NCI-H2081 treated with DMSO at 0.1 percent for 48 hours (cell line): ENCODE measurements at places on chromosomes 5 and 9.

DNA sequence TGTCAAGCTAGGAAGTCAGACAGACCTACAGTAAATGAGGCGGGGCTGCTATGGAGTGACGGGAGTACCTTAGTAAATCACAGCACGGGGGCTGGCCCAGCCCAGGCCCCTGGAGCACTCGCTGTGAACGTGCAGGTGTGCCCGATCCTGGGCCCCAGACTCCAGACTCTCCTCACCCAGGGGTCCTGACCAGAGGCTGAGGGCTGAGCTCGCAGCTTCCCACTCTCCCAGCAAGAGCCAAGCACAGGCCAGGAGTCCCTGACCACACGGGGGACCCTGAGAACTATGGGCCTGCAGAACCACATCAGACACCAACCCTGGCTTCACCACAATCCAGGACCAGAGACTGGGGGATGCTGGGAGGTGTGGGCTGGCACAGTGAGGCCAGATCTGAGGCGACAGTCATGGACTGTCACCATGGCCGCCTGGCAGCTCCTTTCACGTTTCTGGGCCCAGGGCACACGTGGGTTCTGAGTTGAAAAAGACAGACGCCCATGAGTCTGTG, 73.4 kb downstream of the ADAMTS2 start:
- DNase-seq, result no peak

DNA sequence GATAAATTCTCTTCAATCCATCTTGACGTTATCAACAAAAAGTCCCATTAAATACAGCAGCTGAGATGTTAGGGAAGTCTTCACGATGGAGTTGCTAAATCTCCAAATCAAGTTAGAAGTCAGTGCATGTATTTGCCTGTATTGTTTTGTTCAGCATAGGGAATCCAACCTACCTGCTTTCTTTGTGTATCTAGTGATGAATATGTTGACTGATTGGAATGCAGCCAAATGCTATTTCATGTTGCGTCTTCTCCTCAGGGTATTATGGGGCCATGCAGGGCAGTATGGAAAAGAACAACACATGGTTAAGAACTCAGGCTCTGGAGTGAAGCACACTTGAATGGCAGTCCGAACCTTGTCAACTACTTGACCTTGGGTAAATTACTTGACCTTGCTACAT, 529.5 kb upstream of the ZNF462 start:
- peak; percentile 43 for DNase-seq

DNA sequence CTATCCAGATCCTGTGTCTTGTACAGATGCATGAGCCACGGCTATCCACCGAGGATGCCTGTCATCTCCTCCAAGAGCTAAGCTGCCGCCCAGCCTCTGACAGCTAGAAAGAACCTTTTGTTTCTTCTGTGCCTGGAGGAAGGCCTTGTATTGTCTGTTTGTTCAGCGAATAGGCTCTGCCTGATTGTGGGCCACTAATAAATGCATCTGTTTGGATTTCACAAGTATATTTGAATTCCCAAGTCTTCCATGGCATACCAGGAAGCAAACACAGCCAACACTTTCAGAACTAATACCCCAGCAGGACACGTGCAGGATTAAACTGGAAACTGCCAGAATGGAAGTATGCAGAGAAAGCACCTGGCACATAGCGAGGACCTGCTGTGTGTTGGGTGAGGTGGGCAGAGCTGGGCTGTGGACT, 92.7 kb upstream of the NEURL1B start:
- no peak for DNase-seq

GRCh38 chr9:136193891-136194279, 11.0 kb downstream of the LHX3 start:
- no peak for DNase-seq

GRCh38 chr5:58274191-58274590, 185.7 kb downstream of the PLK2 start:
- no peak for DNase-seq

DNA sequence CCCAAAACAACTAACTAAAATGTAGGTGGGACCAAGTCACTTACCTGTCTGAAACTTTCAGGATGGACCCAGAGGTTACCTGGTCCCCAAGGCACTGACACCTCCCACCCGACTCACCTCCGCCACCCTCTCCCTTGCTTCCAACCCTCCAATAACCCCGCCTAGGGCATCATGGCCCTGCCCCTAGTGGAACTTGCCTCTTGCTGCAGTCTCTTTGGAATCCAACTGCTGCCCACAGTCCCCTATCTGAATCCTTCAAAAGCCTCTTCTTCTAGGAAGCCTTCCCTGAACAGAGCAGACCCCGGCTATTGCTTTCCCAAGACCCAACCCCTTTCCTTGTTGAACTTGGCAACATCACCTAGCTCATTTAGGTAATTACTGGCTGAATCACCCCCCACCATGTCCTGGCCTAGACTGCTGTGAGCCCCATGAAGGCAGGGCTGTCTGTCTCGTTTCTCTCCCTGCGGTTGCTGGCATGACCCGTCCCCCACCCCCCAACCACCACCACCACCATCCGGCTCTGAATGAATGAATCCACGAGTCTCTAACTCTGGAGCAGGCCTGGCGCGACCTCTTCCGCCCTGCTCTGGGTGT, 9.4 kb downstream of the CRB2 start:
- no peak for DNase-seq

GRCh38 chr9:84230355-84231145, 110.0 kb downstream of the SLC28A3 start:
- DNase-seq, result no peak

DNA sequence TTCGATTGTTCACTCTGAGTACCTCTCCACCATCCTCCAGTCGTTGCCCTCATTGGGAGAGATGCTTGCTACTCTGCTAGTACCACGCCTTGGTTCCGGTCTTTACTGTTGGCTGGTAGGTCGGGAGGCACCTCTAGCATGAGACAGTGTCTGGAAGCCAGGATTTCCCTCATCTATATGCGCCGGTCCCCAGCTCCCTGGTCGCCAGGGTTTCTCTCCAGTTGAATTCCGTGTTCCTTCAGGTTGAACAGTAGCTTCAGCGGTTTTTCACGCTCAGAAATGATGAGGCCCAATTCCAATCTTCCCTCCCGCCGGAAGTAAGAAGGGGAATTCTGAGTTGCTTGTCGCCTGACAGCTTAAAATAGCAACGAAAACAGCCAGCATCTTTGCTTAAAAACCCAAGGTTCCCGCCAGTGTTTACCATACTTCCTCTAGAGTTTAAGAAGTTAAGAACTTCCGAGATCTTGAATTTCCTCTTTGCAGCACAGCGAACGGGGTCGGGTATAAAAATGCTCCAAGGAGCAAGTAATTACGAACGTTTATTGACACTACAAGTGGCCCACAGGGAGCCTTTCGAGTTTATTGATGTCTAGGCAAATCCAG, 1.3 kb upstream of the ST8SIA4 start:
- no peak for DNase-seq

GRCh38 chr9:136654820-136655535, 7.7 kb upstream of the EGFL7 start:
- DNase-seq, result no peak

DNA sequence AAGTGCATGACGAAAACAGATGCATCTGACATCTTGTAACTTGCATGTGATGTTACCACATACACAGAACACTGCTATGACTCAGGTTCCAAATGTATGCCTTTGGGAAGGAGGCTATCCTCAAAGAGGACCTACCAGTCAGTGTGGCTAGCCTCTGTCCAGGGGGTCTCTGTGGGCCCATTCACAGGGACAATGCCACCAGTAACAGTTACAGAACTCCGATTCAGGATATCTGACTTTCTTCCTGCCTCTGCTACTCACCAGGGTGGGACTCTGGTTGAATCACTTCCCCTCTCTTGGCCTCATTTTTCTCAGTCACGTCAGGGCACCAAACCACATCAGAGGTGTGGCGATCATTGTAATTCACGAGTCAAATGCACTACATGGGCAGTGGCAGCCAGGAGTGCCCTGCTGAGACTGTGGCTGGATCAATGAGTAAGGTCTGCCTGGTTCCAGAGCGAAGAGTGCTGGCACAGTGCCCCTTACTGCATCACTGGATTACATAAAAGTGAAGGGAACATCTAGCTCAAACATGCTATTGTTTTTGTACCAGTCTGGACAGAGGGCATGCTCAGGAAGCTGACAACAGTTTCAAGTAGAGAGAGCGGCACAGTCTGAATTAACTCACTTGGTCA, 13.2 kb downstream of the ATOX1 start:
- DNase-seq, result no peak

DNA sequence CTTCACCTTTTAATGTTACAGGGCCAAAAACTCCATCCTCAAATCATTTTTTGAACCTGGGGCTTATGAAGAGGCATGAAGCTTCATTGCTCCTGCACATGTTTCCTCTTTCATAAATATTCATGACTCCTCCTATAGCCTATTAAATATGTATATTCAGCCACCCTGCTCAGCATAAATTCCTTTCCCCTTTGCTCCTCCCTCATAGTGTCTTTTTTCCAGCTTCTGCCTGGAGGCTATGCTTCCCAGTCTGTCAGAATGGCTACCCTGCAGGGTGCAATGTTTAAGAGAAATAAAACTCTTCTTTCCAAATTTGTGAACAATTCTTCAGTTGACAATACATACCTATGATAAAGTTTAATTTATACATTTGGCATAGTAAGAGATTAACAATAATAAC, 1082.9 kb upstream of the CDH18 start:
- DNase-seq, result no peak

DNA sequence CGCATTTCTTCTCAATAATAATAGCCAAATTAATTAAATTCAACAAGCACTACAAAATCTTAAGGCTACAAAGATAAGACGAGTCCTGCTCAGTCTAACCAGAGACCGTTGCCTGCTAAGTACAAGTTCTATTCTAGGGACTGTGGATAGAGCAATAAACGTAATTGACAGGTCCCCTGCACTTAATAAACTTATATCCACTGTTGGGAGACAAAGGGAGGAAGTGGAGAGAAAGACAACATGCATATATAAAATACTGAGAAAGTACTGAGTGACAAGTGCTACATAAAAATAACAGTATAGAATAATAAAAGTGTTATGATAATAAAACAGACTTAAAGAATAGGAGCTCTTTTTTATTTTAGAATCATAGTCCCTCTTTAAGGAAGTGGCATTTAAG, 158.1 kb downstream of the MLLT3 start:
- DNase-seq, result no peak

- no peak for DNase-seq
These were observed 642.9 kb downstream of the MAT2B start for GRCh38 chr5:164148292-164148691.
